CD4-positive, CD25-positive, alpha-beta regulatory T cell (primary cell): ENCODE measurements at places on chromosomes 16 and 17.

DNA sequence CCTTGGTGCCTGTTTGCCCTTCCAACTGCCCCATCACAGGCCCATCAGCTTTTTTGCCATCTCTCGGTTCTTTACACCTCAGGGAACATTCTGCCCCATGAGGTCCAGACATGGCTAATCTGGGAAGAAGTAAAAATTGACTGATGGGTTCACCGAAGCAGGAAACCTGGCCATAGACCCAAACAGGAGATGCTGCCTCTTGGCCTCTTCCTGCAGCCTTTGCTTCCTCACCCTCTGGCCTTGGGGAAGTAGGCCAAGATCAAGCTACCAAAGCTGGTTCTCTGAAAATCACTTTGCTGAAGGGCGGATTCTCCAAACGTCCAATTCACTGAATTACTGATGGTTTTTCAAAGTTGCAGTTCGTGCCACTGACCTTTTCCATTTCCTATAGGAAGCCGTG, 56.1 kb downstream of the ARSG start:
- no peak for DNase-seq

- no peak for DNase-seq
Measured at GRCh38 chr16:83113811-83114210, 487.0 kb downstream of the CDH13 start.

GRCh38 chr17:34249478-34249877, 5.6 kb upstream of the CCL2 start:
- no peak for DNase-seq

DNA sequence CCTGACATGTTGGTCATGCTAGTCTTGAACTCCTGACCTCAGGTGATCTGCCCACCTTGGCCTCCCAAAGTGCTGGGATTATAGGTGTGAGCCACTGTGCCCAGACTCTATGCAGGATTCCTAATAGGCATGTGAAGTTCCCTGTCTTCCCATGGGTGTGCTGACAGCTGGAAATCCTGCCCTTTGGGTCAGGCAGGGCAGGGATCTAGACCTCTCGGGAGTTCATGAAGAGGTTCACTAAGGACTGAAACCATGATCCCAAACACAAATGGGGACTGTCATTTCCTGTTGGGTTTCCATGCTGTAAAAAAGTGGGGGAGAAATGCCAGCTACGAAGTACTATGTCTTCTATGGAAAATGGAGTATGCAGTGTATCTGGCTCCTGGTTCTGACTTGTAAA, 52.1 kb downstream of the HIC1 start:
- DNase-seq, result no peak

DNA sequence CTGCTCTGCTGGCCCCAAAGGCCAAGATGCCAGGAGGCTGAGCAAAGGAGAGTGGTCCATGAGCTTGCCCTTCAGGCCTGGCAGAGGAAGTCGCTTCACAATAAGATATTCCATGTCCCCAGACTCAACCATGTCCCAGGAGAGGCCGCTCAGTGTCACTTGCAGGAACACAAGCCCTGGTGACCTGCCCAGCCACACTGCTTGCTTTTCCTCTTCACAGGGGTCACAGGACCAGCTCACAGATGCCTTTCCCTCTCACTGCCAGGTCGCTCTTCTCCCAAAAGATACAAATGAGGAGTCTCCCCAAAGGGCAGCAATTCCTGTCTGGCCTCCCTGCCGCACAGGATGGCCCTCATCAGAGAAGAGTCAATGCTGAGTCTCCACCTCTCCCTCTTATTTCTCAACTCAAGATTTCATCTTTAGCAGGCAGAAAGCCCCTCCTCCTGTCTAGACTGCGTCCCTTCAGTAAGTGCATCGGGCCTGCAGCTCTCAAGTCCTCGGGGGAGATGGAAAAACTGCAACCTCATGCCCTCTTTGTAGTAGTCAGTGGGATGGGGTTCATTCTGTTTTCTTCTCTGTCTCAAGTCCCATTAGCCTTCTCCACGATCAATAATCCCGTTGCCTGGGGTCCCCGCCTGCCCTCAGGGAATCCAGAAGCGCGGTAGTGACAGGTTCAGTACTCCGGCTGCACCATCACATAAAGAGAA, 5.0 kb downstream of the JUP start:
- DNase-seq, result no peak

- no peak for DNase-seq
Measured at GRCh38 chr17:64115822-64116534, 14.0 kb downstream of the ERN1 start.

DNA sequence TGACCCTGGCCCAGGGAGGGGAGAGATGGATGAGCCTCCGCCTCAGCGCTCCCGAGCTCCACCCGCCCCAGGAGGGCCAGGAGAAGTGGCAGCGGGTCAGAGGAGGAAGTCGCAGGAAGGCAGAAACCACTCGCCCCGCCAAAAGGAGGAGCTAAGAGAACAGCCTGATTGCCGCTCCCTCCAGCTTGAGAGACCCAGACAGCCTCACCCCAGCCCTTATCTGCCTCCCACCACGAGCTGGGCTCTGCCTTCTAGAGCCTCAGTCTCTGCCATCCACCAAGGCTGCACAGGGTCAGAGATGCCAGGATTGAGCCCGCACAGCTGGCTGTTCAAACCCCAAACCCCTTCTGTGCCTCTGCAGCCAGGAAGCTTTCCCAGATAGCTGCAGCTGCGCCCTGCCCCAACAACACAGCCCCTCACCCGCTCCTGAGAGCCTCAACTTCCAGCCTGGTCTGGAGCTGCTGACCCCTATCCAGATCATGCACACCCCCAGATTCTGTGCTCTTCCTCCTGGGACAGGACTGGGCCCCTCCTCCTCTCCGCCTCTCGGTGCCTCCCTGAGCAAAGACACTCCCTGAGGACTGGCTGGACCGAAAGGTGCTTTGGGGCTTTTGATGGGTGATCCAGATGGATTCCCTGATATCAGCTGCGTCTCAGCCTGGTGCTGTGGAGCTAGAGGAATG, 1.0 kb upstream of the ATP2A3 start:
- DNase-seq, result peak; percentile 87

DNA sequence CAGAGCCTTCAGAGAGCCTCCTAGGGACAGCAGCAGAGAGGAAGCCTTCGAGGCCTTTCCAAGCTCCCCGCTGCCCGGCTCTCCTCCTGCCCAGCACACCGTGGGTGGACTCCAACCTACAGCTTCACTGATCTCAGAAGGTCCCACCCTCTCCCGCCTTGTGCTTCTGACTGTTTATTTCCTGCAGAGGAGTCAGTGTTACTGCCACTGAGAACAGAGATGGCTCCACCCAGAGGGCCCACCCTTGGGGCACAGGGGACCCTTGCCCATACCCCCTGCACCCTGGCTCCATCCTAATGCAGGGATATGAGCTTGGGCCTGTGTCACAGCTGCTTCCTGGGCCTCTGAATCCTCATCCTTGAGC, 52.8 kb upstream of the TOB1 start:
- DNase-seq, result peak; percentile 76

DNA sequence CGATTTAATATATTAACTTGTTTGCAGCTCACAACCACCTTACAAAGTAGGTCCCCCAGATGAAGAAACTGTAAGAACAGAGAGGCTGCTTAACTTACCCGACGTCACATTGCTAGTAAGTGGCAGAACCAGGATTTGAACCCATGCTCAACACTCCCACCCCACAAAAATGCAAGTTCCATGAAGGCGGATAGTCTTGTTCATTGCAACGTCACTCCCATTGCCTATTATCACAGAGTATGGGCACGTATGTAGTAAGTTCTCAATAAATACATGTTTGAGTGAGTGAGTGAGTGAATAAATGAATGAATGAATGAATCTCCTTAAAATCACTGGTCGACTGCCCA, 1.1 kb downstream of the USP31 start:
- no peak for DNase-seq

- no peak for DNase-seq
Measured at GRCh38 chr17:73566905-73567782, 77.1 kb downstream of the SDK2 start.

GRCh38 chr16:60608971-60609370, 1427.3 kb downstream of the CDH8 start:
- DNase-seq, result no peak

GRCh38 chr16:2040787-2041522, 6.7 kb downstream of the NTHL1 start:
- DNase-seq, result no peak

GRCh38 chr16:31869511-31870201, 4.0 kb upstream of the ZNF267 start:
- DNase-seq, result peak; percentile 93

DNA sequence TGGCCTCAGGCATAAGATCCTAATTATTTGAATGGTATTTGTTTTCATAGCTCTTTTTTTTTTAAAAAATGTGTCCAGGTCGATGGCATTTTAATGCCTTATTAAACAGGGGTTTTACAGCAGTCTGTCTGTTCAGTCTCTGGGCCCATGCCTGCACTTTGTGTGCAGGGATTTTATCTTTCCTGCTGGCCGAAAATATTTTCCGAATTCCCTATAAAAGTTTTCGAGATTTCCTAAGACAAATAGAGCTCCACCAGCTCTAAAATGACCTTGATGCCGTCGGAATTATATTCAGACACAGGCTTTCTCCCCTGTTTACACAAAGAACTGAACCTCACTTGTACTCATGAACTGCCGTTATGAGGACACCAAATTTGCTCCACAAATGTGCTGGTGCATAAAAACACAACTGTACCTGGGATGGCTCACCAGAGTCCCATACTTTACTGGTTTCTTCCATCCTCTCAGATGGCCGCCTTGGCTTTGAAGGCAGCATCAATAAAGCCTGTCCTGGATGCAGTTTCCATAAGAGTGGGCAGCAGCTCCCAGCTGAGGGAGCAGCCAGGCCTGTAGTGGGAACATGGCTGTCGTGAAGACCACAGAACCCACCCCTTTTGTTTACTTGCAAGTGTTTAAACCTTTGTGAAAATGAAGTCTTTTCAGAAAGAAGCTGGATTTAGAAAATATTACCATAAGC, 44.9 kb downstream of the TBX4 start:
- DNase-seq, result no peak

GRCh38 chr17:34709158-34709754, 129.9 kb downstream of the TMEM132E start:
- DNase-seq, result no peak

DNA sequence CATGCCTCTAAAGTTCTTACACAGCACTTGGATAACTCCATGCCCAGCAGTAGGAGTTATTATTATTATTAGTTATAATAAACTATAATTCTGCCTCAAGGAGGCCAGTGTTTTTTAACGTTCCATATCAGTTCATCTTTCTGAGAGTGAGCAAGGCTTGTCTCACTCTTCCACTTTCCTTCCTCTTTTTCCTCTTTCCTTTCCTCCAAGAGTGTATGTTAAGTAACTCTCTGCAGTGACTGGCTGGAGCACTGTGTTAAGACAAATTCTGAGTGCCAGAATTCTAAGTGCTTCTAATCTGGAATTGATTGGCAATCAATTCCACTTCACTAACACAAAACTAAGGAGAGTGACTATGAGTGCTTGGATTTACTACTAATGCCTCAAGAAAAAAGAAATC, 16.4 kb downstream of the CLEC19A start:
- no peak for DNase-seq

DNA sequence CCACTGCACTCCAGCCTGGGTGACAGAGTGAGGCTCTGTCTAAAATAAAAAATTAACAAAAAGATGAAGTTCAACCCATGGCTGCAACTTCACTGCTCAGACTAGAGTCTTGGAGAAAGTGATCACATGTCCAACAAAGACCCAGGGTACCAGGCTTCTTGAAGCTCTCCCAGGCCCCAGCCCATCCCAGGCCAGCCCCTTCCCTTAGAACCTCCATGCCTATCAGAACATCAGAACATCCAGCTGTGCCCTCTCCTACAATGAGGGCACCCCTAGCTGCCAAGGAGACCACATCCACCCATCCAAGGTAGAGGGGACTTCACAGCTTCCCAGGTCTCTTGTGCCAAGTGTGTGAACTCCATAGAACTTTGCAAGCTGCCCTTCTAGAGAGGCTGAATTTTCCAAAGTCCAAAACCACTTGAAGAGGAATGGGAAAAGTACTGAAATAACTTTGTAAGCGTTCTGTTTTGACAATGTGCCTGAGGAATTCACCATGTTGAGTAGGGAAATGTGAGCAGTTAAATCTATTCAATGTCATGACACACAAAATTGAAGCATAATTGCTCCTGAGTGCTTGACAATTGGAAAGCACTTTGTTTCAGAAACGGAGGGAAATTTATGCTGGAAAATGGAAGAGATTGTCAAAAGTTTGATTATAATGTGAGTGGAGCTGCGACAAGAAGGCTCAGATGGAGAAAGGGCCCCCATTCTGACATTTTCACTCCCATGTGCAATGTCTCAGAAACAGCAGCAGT, 230.4 kb downstream of the ZNF423 start:
- DNase-seq, result no peak

DNA sequence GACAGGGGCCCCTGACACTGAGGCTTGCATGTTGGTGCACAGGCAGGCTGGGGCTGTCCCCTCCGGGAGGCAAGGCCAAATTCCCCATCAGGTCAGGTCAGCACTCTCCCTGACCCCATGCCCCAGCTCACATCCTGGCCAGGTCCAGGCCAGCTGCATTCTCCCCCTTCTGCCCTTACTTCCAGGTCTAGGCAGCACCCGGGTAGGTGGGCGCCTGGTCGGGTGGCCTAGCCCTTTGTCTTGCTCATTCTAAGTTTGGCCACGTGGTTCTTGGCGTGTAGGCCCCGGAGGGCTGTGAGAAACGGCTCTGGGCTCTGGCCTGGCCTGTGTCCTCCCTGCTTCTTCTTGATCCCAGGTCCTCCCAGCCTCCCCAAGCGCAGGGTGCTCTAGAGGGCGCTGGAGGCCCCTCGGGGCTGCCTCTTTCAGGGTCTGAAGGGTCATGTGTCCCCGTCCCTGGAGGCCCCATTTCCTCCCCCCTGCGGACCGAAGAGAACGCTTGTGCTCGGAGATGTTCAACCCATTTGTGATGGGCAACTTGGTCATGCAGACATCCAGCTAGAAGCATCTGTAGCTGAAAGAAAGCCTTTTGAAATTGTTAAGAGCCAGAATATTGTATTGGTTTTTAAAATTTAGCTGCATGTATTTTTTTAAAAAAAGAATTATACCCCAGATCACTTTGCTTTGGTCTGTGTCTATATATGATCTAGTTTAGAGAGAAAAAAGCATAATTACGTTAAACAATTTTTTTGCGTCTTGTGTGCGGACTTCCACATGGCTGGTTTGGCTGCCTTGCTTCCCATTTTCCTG, 6.7 kb downstream of the BAHCC1 start:
- DNase-seq, result no peak
